Stimulated activated CD4-positive, alpha-beta T cell treated with anti-CD3 and anti-CD28 coated beads, Interleukin-1b, Interleukin-23, amount 100 ng/mL, for 1 hour (primary cell): ENCODE measurements at places on chromosomes 12 and 14.
A peak's percentile ranks its signal among the peaks of the same experiment; 100 is the strongest.

DNA sequence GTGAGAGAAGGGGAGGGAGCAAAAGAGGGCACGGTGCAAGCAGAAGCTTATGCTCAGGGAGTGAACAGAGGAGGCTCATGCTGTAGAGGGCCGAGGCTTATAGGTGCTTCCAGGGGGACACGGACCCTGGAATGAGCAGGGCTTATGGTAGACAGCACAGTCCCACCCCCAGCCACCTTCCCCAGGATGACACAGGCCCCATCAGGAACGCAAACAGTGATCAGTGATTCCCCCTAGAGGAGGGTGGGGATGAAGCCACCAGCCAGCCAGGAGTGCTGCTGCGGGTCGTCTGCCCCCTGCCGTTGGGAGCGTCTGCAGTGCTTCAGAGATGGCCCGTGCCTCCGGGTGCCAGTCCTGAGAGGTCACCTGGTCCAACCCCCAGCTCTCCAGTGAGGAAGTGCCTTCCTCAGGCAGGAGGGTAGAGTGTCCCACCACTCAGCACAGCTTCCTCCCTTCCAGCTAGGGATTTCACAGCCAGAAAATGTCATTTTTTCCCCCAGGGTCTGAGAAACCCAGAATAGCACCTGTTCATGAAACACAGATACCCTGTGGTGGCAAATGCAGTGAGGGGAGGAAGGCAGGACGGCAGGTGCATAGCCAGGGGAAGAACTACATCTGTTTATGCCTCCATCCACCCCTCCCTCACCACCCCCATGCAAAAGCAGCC lies 60.7 kb downstream of the SLC6A12 start:
- DNase-seq, result no peak

GRCh38 chr12:109729801-109730200 lies 16.2 kb downstream of the FAM222A start:
- DNase-seq, result no peak

GRCh38 chr12:8064131-8064530 lies 2.0 kb downstream of the C3AR1 start:
- DNase-seq, result no peak

GRCh38 chr12:5516371-5517241 lies 84.7 kb downstream of the NTF3 start:
- no peak for DNase-seq

GRCh38 chr12:91924827-91925226 lies 220.8 kb downstream of the BTG1 start:
- DNase-seq, result no peak

GRCh38 chr14:68671909-68672308 lies 121.0 kb downstream of the ZFP36L1 start:
- DNase-seq, result no peak

GRCh38 chr14:91330856-91331255 lies 86.4 kb upstream of the GPR68 start:
- no peak for DNase-seq

GRCh38 chr14:105092171-105093037 lies 27.2 kb upstream of the GPR132 start:
- DNase-seq, result no peak

DNA sequence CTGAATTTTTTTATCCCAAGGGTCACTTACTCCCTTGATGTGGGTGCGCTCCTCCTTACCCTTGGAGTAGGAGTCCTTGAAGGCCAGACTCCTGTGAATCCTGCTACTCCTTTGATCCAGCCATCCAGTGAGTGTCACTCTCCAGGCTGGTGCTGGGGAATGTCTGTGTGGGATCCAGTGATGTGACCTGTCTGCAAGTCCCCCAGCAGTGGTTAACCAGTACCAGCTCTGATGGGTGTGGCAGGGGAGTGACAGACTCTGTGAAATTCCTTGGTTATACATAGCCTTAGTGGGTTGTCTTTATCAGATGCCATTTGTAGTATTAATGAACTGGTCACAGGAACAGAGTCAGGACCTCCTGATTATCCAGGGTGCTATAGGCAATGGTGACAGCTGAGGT lies 409.5 kb upstream of the LMO3 start:
- DNase-seq, result no peak

GRCh38 chr12:122097927-122098756 lies 19.6 kb downstream of the MLXIP start:
- DNase-seq, result no peak

DNA sequence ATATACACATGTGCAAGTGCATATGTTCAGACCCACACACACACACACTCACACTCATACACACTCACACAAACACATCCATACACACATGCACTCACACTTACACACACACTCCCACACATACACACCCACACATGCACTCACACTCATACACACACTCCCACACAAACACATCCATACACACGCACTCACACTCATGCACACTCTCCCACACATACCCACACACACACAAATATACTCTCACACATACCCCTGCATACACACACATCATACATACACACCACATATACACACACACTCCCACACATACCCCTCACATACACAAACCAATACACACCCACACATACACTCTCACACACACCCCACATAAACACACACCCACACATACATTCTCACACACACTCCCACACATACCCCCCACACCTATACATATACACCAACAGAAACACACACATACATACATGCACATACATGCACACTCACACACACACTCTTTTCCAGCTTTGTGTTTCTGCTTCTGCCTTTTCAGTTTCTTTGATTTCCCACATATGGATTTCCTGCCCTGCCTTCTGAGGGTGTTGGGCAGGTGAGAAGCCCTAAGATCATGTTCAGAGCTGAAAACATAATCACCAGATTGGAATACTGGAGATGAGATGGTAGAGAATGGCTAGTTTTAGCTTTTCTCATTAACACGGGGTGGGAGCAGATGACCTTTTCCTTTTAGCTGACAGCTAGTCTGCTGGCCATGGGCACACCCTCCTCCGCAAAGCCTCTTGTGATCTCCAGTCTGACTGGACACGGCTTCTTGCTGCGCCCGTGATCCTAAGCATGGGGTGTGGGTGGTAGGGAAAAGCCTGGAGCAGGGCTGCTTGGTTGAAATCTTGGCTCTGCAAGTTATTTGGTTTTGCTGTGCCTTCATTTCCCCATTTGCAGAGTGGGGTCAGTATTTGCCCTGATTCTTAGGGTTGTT lies 214.0 kb downstream of the CHST11 start:
- DNase-seq, result no peak

DNA sequence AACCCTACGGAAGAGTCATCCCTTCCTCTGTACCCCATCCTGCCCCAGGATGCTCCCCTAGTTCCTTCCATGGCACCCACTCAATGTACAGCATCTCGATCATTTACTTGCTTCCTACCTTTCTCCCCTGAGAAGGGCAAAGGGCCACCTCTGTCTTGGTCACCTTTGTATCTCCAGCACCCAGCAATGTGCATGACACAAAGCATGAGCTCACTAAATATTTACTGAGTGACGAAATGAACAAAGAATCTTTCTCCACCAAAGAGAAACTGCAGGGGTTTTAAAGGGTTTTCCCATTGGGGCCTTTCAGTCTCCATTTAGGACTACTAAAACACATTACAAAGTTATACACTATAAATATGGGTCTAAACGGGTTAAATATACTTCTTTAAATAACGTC lies 30.6 kb downstream of the ATG14 start:
- DNase-seq, result no peak

DNA sequence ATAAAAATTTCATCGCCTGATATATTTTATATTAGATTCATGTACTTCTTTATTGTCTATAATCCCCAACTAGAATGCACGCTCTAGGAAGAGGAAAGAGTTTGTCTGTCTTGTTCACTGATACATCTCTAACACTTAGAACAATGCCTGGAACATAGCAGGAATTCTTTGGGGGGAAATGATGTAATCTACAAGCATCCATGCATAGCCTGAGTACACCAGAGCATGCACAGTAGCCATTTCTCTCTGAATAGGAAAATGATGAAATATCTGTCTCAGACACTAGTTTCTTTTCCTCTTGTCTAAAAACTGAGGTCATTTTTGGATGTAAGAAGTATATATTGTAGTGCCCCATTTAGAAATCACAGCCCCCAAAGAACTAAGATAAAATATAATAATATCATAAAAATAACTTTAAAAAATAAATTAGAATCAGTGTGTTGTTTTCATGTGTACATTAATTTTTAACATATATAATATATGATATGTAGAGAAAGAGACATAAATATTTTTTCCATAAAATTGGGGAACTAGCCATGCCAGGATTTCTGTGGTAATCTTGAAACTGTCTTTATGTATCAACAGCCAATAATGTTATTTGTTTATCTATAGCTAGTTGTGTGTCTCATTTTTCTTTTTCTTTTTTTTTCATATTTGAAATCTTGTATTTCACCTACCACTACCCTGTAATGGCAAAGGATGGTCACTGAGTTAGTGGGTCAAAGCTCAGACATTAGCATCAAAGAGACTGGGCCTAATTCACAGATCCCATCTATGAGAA lies 155.6 kb upstream of the TMCC3 start:
- no peak for DNase-seq

DNA sequence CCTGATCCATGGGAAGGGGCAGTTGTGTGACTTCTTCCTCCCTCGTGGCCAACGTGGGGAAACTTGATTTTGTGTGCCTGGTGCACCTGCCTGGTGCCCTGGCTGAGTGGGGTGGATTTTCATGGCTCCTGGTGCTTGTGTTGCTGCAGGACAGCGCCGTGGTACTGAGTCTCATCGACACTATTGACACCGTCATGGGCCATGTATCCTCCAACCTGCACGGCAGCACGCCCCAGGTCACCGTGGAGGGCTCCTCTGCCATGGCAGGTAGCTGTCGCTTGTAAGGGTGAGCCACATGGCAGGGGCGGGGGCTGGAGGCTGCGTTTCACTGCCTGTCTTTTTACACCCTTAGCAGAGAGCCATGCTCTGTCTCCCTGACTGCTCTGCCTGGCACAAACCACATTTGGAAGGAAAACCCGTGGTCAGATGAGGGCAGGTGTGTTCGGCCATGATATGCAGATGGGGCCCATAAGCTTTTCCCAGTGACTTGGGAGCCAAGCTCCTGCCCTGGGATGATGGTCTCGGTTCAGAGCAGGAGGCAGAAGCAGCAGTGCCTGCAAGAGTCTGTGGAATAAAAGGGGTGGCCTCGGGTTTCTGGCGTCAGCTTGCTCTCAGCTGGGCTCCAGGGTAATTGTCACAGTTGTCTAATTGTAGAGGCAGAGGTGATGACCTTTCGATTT lies 49.5 kb downstream of the ADGRD1 start:
- no peak for DNase-seq

- no peak for DNase-seq
These were observed 43.9 kb upstream of the SLC2A13 start for GRCh38 chr12:40149673-40150260.

DNA sequence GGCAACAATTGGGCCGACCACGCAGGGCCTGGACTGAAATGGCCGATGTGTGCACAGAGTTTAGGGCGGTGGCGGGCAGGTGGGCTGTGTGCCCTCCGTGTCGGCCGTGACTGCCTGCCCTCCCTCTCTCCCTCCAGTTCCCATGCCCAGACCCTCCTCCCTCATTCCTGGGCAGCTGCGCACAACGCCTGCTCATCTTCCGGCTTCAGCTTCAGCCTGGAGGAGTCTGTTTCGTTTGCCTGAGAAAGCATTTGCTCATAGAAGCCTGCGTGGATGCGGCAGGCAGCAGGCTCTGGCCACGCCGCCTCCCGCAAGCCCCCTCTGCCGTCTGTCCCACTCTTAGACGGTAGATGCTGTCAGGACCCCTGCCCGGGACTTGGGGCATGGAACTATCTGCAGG lies 47.3 kb upstream of the FZD10 start:
- DNase-seq, result no peak

GRCh38 chr14:103509864-103510723 lies 12.5 kb downstream of the CKB start:
- DNase-seq, result no peak

DNA sequence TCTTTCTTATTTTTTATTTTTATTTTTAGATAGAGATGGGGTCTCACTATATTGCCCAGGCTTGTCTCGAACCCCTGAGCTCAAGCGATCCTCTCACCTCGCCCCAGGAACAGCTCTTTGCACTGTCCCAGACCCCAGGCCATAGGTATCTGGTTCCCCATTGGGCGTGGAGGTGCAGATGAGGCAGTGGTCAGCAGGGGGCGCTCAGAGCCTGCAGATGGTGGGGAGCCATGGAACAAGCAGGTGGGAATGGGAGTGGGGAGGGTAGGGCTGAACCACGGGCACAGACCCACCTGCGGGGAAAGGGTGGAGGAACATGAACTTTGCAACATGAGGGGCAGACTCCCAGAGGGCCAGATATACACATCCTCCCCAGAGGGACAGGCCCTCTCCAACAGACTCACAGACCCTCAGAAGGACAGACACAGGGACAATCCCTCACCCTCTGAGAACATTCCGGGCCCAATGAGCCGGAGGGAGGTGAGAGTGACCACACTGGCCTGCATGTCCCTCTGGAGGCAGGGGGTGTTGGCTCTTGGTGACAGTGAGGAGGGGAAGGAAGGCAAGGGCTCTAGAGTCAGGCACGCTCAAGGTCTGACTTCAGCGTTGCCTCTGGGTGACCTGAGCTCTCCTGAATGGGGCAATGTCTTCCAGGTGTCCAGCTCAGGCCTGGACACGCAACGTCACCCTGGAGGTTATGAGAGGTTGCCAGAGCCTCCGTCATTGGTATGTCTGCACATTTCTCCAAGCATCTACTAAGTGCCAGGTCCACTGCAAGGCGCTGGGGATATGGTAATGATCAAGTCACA lies 34.9 kb downstream of the KRT80 start:
- peak; percentile 50 for DNase-seq

GRCh38 chr14:100623961-100624360 lies 36.7 kb upstream of the BEGAIN start:
- no peak for DNase-seq

GRCh38 chr14:25048170-25049016 lies 1.6 kb downstream of the STXBP6 start:
- no peak for DNase-seq

DNA sequence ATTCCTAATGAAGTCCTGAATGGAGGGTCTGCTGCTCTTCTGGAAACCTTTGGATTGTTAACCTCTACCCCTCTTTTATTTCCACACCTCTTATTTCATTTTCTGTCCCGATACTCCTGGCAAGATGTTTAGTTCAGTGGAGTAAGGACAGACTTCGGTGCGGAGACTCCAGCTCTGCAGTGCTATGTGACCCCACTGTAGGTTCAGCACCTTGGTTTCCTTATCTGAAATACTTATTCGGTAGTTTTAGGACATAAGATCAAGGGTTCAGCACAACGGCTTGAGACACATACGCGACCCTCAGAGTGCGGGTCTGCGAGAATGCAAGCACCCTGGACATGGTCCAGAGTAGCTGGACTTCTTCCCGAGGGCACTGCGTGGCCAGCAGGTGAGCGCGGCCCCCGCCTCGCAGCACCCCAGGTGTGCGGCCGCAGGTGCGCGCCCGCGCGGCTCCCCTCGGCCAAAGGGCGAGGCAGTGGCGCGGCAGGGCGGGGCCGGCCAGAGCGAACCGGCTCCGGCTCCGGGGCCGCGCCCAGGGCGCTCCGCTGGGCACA lies 465 bp upstream of the FGD4 start:
- no peak for DNase-seq

DNA sequence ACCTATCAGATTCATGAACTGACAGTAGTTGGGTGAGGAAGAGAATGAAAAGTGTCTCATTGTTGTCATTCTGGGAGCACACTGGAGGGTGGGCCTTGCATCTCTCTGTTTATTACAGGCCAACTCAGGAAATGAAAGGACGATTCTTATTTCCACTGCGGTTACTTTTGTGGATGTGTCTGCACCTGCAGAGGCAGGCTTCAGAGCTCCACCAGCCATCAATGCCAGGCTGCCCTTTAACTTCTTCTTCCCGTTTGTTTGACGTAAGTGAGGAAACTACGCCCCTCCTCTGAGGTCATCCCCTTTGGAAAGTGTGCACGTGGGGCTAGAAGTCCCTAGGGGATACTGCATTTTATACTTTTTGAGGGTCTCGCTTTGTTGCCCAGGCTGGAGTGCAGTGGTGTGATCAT lies 33.7 kb downstream of the TCTN1 start:
- DNase-seq, result no peak
